ENCODE measurements at places on chromosomes 1 and 21.

DNA sequence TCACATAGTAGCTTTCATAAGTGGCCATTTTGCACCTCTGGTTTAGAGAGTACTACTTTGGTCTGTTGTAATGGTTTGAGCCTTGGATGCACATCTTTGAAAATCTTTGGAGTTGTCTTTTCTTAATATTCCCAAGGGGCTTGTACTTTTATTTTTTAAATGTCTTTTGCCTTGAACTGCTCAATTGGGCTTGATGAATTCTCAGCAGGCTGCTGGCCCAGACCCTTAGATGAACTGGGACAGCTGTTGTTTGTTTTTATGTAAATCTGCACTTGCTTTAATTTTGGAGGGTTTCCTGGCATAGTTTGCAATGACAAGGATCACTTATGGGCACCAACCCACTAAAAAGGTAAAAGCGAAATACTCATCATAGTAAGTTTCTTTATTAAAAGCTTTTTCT is 24.9 kb downstream of the NGF start:
- H3K4me1 ChIP-seq = peaks cover 27% of the 10 kb centered on the region
- H3K27ac ChIP-seq = no peak overlapping the region
- no peaks in the 10 kb centered on the region for H3K36me3 ChIP-seq

GRCh38 chr21:42731264-42732032 is 78.0 kb downstream of the PDE9A start:
- peaks cover 69% of the 10 kb centered on the region for H3K36me3 ChIP-seq
- peaks cover 28% of the 10 kb centered on the region for H3K4me1 ChIP-seq
- H3K27me3 ChIP-seq = no peaks in the 10 kb centered on the region
- peak overlapping the region; percentile 54 for H3K27ac ChIP-seq

DNA sequence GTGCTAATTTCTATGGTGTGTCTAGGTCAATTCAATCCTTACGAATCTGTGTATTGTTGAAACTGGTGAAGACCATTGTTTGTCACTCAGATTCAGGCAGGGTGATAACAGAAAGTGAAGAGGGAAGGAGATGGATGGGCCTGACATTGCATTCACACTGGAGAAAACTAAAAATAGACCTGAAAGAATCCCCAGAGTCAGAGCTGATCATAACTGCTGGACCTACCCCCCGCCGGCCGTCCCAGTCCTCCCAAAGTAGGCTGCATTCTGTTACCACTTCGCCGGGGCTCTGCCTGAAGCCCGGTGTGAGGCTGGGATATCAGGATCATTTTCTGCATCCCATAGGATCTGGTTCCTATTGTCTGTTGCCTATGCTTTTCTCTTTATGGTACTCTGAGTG is 121.1 kb downstream of the NUF2 start:
- DNase-seq = no peak
- H3K27ac ChIP-seq = no peak overlapping the region
- H3K4me1 ChIP-seq = no peaks in the 10 kb centered on the region
- no peak overlapping the region for H3K4me3 ChIP-seq

DNA sequence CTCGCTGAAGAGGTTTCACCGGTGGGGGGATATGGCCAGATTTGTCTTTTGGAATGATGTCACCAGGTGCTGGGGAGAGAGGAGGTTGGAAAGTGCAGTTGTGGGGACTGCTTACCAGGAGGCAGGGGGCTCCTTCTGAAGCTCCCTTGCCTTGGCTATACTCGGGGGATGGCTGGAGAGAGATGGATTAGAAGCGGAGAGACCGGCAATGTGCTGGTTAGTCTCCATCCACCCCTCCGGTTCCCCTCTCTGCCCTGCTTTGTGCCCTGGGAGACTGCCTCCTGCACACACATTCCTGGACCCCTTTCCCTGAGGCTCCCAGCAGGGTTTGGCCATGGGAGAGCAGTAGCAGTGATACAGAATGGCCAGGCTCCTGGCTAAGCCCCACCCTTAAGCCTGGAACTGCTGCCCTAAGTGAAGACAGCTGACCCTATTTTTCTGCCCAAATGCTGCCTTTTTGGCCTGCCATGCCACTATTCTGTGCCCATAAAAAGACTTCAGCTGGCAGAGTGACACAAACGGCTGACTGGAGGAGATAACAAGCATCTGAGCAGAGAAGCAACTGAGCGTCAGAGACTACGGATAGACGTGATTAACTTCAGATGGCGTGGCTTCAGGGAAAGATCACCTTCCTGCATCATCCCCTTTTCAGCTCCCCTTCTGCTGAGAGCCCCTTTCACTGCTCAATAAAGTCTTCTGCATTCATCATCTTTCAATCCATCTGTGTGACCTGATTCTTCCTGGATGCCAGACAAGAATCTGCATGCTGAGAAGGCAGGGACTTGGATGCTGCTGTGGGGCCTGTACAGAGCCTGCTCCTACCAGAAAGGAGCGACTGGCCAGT is 14.5 kb upstream of the VPS13D start:
- no peaks in the 10 kb centered on the region for H3K4me1 ChIP-seq
- no peak overlapping the region for H3K4me3 ChIP-seq
- H3K27ac ChIP-seq = peak overlapping the region; percentile 49
- peaks cover 9% of the 10 kb centered on the region for H3K27me3 ChIP-seq
- DNase-seq = no peak
- no peaks in the 10 kb centered on the region for H3K36me3 ChIP-seq

DNA sequence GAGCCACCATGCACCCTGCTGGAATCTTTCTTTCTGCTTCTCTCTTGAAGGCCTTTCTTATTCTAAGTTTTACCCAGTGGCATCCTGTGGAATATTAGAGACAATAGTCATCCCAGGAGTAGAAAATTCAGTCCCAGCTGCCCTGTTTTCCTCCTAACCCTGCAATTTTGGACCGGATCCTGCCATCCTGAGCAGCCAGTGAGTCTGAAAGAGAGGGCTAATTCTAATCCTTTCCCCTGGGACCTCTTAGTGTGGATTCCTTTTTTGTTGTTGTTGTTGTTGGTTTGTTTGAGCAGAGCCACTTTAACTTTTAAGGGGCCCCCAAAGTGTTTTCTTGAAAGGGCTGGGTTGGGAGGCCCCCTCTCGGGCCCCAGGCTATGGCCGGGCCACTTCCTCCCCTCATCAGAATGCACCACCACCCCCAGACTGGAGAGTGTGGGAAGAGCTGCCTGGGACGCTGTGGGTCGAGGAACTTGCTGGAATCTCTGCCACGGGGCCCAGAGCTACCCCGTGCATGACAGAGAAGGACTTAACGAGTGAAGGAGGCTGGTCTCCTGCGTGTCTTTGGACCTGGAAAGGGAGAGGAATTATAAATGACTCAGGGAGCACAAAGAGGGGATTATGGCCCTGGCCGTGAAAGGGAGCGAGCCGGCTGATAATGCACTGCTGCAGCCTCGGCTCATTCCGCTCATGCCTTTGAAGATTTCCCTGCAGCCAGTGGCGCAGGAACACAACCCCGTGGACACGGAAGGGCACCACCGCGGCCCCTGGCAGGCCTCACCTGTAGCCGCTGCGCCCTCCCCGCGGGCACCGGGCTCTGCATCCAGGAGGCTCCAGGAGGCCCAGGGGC is 81.0 kb upstream of the AKT3 start:
- H3K36me3 ChIP-seq = no peaks in the 10 kb centered on the region
- H3K27me3 ChIP-seq = peaks cover 50% of the 10 kb centered on the region
- H3K27ac ChIP-seq = no peak overlapping the region
- no peak overlapping the region for H3K4me3 ChIP-seq
- DNase-seq = no peak

DNA sequence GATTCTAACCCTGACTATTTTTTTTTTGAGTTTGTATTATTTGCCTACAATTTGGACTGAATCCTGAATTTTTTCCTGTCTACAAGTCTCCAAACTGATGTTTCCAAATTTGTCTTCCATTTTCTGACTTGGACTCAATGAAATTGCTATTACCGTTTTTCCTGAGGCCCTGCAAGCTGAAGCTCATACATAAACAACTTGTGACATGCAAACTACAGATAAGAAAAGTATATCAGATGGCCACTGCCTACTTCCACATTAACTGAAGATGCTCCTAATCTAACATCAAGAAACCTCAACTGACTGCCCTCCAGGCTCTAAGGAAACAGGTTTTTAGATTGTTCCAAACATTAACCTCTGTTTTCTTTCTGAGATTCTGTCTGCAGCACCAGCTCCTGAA is 51.1 kb upstream of the KLHDC7A start:
- peaks cover 4% of the 10 kb centered on the region for H3K4me1 ChIP-seq
- peaks cover 12% of the 10 kb centered on the region for H3K27me3 ChIP-seq
- no peak for DNase-seq
- H3K4me3 ChIP-seq = no peak overlapping the region

- no peak for DNase-seq
- no peak overlapping the region for H3K4me3 ChIP-seq
- no peaks in the 10 kb centered on the region for H3K4me1 ChIP-seq
- H3K27ac ChIP-seq = no peak overlapping the region
Observed at GRCh38 chr1:172818841-172819527, 160.1 kb downstream of the FASLG start.

DNA sequence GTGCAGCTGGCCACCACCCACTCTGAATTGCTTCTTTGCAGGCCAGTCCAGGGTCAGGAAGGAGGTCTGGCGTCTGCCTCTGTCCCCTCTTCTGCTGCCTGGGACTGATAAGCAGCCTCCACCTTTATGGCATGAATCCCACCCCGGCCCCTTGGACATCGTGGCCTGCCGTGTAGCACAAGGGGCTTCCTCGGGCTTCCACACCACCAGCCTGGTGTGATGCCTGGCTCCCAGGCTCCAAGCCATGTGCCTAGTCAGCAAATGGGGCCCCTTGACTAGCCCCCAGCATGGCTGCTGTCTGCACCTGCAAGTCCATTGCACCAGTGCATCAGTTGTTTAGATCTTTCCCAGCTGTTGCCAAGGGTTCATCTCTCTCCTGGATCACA is 9.9 kb upstream of the ARF1 start:
- H3K36me3 ChIP-seq = no peaks in the 10 kb centered on the region
- no peaks in the 10 kb centered on the region for H3K4me1 ChIP-seq
- no peak for DNase-seq
- H3K27me3 ChIP-seq = peaks cover 32% of the 10 kb centered on the region

DNA sequence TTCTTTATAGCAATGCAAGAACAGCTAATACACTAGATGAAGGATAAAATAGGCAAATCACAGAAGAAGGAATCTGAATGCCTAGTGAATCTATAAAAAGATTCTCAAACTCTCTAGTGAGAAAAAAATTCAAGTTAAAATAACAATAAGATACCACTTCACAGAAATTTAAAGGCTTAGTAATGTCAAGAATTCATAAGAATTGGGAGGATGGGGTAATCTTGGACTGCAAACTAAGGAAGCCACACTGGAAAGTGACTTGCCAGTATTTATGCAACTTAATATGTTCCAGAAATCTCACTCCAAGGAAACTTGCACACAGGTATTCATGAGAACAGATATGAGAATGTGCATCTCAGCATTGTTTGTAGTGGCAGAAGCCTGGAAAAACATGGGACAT is 38.9 kb upstream of the PRRC2C start:
- H3K27ac ChIP-seq = no peak overlapping the region
- H3K4me1 ChIP-seq = no peaks in the 10 kb centered on the region
- H3K4me3 ChIP-seq = no peak overlapping the region
- DNase-seq = no peak
- H3K27me3 ChIP-seq = no peaks in the 10 kb centered on the region
- no peaks in the 10 kb centered on the region for H3K36me3 ChIP-seq

- no peaks in the 10 kb centered on the region for H3K27me3 ChIP-seq
- peaks cover 4% of the 10 kb centered on the region for H3K36me3 ChIP-seq
- H3K27ac ChIP-seq = peak overlapping the region; percentile 54
- no peak overlapping the region for H3K4me3 ChIP-seq
- peaks cover 62% of the 10 kb centered on the region for H3K4me1 ChIP-seq
Observed at GRCh38 chr1:26724926-26725325, 29.1 kb downstream of the ARID1A start.

DNA sequence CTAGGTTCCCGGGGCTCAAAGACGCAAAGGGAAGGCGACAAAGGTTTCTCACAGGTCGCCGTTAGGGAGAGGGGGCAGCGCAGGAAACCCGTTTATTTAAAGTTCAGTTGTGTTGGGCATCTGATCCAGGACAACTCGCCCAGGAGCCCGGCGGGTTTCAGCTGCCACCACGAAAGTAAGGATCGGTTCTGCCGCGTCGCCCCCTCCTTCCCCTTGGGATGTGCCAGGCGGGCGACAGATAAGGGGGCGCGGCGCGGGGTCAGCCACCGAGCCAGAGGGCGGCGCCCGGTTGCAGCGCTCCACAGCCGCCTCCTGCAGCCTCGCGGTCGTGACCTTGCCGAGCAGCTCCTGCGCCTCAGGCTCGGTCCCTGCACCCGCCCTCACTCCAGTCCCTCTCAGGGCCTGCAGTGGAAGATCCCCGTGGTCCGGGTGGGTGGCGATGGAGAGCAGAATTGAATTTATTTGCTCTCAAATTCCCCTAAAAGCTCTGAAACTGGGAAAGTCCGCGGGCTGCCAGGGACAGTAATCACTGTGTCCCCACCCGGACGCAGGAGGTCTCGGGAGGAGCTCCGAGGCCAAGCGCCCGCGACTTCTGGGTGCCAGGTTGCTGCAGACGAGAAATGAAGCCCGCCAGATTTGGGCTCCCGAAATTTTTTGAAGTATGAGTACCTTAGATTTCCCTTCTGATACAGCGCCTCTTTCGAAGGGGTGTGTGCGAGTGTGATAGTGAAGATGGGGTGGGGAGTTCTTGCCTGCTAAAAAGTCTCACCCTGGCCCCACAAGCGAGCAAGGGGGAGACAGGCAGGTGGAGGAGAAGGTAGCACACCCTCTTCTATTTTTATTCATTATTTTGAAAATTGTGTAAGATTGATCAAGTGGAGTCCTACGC is 28.4 kb upstream of the NFIA start:
- DNase-seq = no peak
- H3K4me1 ChIP-seq = peaks cover 15% of the 10 kb centered on the region
- no peak overlapping the region for H3K4me3 ChIP-seq
- H3K36me3 ChIP-seq = no peaks in the 10 kb centered on the region
- peaks cover 78% of the 10 kb centered on the region for H3K27me3 ChIP-seq
- H3K27ac ChIP-seq = peak overlapping the region; percentile 52

DNA sequence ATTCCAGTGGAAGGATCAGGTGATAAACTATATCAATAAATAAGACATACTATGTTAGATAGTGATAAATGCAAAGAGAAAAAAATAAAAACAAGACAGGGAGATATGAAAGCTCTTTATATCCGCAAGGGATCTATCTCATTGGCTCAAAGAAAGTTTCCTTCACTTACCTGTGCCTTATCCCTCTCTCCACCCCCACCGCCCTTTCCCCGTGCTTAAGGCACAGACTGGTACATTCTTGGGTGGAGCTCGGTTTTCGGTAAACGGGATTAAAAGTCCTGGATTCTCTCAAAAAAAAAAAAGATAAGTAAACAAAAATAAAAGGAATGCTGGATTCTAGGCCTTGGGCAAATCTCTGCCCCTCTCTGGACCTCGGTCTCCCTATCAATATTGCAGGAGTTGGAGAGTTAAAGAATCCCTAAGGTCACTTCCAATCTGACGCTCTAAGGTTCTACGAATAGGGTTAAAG is 593 bp upstream of the DNAJC16 start:
- H3K27ac ChIP-seq = peak overlapping the region; percentile 100
- DNase-seq = no peak
- H3K4me3 ChIP-seq = peak overlapping the region; percentile 93
- peaks cover 34% of the 10 kb centered on the region for H3K4me1 ChIP-seq
- H3K27me3 ChIP-seq = no peaks in the 10 kb centered on the region
- peaks cover 1% of the 10 kb centered on the region for H3K36me3 ChIP-seq
